ENCODE measurements at places on chromosomes 13 and 19. TPM values are rescaled to one million over a fixed set of nuclear protein-coding genes. Genes with fewer than 3 reads are reported as not detected.

Gene TLE2
- 13.1 TPM for total RNA-seq

Gene DCLK1
- 44.3 TPM for total RNA-seq

Gene ICAM5
- 4.2 TPM for total RNA-seq

Gene SERP2
- total RNA-seq, result 3.5 TPM
